ENCODE measurements at places on chromosomes 6 and 20.

GRCh38 chr6:163369141-163369540, 45.4 kb upstream of the QKI start:
- no peak for DNase-seq

GRCh38 chr20:59421089-59421488, 120.7 kb downstream of the EDN3 start:
- DNase-seq: no peak

GRCh38 chr6:37637562-37638413, 59.9 kb downstream of the MDGA1 start:
- DNase-seq: no peak

- no peak for DNase-seq
These were observed 97.9 kb downstream of the L3MBTL3 start for GRCh38 chr6:130116273-130116672.

- DNase-seq: no peak
These were observed 1.5 kb upstream of the ERVFRD-1 start for GRCh38 chr6:11113038-11113437.

GRCh38 chr6:34549026-34549803, 6.9 kb downstream of the SPDEF start:
- no peak for DNase-seq

GRCh38 chr6:130826442-130827246, 562 bp upstream of the SMLR1 start:
- no peak for DNase-seq

GRCh38 chr6:53801022-53801421, 6.2 kb downstream of the LRRC1 start:
- no peak for DNase-seq

GRCh38 chr20:57849521-57850215, 139.9 kb upstream of the PMEPA1 start:
- DNase-seq: no peak

All from NCI-H1092 treated with DMSO at 0.1 percent for 48 hours (cell line).